ENCODE measurements at places on chromosomes 2 and 18.

DNA sequence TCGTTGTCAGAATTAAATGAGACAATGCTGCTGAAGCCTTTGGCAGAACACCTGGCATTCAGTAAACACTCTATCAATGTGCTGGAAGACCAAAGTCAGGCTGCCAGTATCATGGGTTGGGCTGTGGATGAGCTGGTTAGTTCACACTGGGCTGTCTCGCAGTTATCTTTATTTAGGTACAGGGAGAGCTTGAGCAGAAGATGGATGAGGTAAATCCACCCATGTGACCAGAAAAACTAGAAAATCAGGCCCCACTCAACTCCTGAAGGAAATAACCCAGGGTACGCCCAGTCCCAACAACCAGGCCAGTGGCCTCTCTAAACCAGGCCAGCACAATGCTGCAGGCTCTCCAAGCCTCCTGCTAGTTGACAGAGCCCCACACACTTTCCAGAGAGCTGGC lies 330.3 kb downstream of the TNS1 start:
- no peak for DNase-seq

- DNase-seq = no peak
These were observed 54.8 kb upstream of the TUBA3E start for GRCh38 chr2:130252880-130253645.

DNA sequence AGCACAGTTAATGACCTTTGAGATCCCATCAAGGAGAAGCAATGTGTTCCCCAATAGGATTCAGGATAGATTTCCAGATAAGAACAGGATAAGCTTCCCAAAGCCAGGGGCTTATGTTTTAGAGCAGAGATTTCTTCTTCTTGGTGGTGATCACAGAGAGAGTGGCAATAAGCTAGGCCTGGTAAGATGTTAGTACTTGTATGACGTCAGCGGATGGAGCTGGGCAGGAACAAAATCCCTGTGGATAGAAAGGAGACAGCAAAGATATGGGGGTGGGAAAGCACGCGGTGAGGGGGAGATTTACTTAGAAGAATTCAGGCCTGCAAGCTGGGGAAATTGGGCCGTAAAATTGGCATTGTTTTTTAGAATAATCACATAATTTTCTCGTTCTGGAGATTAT lies 323.0 kb downstream of the MTX2 start:
- no peak for DNase-seq

DNA sequence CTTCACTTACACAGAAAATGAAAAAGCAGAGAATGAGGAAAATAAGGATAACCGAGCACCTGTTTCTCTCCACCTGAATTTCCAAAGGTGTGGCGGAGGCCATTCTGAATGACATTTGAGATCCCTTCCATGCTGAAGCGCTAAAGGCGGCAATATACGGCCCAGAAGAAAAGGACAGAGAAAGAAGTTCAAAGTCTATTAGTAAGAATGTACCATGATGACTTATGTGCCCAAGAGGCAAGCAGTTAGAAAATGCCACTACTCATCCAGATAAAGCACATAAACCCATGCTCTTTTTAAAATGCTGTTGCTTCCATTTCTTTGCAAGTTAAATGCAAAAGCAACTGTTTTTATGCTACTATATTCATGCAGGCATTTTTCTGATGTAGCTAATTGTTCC lies 37.2 kb downstream of the FEZ2 start:
- DNase-seq = no peak

DNA sequence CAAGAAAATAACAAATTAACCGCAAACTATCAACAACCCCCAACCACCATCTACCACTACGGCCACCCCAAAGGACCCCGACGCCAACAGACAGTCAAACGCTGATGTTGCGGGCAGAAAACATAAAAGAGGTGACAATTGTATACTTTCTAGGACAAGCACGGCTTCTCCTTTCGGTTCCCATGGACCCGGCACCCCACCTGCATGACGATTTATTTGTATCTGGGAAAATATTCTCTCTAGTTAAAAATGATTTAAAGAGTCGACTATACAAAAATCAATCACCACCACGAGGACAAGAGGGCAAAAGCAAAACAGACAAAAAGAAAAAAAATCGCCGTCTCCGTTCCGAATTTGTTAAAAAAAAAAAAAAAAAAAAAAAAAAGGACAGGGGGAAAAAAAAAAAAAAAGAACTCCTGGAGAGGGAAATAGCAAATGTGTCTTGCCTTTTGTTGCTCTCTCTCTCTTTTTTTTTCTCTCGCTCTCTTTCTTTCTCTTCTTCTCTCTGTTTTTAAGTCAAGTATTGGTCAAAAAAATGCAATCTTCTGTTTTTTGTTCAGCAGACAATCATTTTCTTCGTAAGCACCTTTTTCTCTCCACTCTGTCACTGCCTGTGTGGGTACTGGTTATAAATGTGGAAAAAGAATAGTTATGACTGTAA lies 3.6 kb downstream of the SIX3 start:
- no peak for DNase-seq

GRCh38 chr2:99865818-99866676 lies 276.3 kb downstream of the AFF3 start:
- no peak for DNase-seq
